ENCODE measurements at places on chromosomes 16 and 17.

DNA sequence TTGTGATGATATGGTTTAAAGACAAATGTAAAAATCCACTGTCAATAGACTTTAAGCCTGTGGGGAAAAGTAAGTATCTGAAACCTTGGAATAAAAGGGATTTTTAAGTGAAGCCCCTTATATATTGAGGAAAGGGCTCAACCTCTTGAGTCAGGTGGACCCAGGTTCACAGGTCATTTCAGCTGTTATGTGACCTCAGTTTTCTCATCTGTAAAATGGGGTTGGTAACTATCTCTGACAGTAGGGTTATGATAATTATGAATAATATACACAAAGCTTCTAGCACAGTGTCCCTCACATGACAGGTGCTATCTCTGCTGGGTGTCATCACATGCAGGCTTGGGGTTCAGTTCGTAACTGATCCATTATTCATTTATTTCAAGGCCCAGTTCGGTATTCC, 57.0 kb downstream of the USP10 start:
- DNase-seq = no peak

DNA sequence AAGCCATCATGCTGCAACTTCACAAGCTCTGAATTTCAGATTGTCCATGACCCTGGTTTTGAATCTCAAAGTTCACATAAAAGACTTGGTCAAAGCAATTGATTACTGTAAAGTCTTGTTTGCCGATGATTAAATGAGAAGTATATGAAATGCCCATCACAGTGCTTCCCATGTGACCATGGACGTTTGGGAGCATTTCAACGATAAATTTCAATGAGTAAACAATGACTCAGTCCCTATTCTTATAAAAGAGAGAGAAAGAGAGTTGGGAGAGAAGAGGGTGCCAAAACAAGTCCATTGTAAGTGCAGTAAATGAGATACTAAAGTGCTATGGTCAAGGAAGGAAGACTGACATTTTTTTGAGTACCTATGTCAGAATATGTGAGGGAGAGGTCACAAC, 276.9 kb downstream of the SOX9 start:
- DNase-seq = no peak

DNA sequence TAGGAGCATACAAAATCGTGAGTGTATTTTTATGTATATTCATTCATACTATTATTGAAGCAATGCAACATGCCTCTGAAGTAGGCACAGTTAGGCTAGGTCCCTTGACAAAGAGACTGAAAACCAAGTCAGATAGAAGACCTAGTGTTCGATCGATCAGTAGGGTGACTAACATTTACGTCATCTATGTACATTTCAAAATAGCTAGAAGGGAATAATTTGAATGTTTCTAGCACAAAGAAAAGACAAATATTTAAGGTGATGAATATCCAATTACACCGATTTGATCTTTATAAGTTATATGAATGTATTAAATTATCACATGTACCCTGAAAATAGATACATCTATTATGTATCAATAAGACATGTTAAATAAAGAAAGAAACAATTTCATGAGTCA, 610.1 kb downstream of the TOX3 start:
- no peak for DNase-seq

DNA sequence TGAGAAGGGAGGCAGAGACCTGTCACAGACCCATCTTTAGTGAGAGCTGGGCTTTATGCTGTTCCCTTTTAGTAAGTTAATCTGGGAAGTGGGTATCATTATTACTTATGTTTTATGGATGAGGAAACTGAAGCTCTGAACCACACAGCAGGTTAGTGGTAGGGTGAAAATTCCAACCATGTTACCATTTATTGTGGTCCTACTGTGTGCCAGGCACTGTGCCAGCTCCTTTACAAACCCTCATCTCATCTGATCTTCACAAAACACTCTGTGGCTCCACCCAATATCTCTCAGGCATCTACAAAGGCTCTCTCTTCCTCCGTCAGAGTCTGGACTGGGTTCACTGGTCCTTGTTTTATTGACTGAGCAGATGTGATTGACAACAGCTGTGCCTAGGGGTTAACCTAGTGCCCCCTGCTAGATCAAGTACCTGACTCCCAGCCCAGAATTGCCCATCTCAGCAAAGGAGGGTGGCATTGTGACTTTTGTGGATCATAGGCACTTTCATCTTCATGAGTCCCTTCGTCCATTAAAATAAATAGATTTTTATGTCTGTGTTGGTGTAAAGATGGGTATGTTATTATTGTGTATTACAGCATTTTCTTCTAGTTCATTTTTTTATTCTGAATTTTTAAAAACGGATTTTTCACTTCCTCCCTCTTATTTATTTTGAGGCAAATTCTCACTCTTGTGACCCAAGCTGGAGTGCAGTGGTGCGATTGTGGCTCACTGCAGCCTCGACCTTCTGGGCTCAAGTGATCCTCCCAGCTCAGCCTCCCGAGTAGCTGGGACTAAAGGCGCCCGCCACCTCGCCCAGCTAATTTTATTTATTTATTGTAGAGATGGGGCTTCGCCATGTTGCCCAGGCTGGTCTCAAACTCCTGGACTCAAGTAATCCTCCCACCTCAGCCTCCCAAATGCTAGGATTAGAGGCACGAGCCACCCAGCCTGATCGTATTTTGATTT, 3.1 kb downstream of the TGFB1I1 start:
- no peak for DNase-seq

GRCh38 chr17:73227944-73228343, 33.7 kb downstream of the CPSF4L start:
- DNase-seq = no peak

Measured in NCI-H524 (cell line).